ENCODE measurements at places on chromosomes 2 and 18.

- no peak for DNase-seq
Observed at GRCh38 chr2:202690321-202690900, 55.6 kb downstream of the FAM117B start.

DNA sequence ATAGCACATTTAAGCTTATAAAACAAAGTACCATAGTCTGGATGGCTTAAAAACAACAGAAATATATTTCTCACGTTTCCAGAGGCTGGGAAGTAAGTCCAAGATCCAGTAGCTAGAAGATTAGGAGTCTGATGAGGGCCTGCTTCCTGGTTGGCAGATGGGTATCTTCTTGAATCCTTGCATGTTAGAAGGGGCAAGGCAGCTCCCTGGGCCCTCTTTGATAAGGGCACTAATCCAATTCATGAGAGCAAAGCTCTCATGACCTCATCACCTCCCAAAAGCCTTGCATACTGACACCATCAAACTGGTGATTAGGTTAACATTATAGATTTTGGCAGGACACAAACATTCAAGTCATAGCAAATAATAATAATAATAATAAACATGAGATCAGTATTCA is 146.4 kb downstream of the CCDC102B start:
- DNase-seq = no peak

- peak; percentile 0 for DNase-seq
Observed at GRCh38 chr2:32627441-32627813, 423 bp upstream of the TTC27 start.

- DNase-seq = no peak
Observed at GRCh38 chr2:98483257-98483861, 38.7 kb downstream of the INPP4A start.

- no peak for DNase-seq
Observed at GRCh38 chr2:70132244-70133126, 45.2 kb downstream of the PCBP1 start.

All from activated CD8-positive, alpha-beta memory T cell treated with anti-CD3 and anti-CD28 coated beads for 1 hour (primary cell).